ENCODE measurements at places on chromosomes 3 and 15.

DNA sequence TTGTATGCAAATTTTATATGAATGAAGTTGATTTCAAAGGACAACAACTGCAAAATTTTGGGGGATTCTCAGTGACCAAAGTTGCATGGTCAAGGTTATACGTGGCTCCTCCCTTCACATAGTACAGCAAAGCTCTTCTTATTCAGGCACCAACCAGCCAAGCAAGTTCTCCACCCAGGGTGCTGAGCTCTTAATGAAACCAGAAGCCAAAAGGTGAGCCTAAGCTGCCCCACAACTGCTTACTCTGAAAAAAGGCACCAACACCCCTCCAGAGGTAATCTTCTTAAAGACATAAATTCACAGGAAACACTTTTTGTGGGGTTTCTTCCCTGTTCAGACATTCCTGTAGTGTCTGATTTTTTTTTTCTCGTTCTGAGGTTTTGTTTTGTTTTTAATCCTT, 106.1 kb upstream of the GMNC start:
- DNase-seq: no peak

GRCh38 chr3:134768837-134769236, 26.2 kb upstream of the EPHB1 start:
- DNase-seq: no peak

- DNase-seq: no peak
These were observed 99.1 kb downstream of the TUSC7 start for GRCh38 chr3:116808725-116809124.

- peak; percentile 75 for DNase-seq
These were observed 3.8 kb downstream of the TCTA start for GRCh38 chr3:49415931-49416601.

- no peak for DNase-seq
These were observed 142.9 kb downstream of the ATG7 start for GRCh38 chr3:11415099-11415498.

- no peak for DNase-seq
These were observed 39.5 kb downstream of the STARD5 start for GRCh38 chr15:81284256-81285031.

DNA sequence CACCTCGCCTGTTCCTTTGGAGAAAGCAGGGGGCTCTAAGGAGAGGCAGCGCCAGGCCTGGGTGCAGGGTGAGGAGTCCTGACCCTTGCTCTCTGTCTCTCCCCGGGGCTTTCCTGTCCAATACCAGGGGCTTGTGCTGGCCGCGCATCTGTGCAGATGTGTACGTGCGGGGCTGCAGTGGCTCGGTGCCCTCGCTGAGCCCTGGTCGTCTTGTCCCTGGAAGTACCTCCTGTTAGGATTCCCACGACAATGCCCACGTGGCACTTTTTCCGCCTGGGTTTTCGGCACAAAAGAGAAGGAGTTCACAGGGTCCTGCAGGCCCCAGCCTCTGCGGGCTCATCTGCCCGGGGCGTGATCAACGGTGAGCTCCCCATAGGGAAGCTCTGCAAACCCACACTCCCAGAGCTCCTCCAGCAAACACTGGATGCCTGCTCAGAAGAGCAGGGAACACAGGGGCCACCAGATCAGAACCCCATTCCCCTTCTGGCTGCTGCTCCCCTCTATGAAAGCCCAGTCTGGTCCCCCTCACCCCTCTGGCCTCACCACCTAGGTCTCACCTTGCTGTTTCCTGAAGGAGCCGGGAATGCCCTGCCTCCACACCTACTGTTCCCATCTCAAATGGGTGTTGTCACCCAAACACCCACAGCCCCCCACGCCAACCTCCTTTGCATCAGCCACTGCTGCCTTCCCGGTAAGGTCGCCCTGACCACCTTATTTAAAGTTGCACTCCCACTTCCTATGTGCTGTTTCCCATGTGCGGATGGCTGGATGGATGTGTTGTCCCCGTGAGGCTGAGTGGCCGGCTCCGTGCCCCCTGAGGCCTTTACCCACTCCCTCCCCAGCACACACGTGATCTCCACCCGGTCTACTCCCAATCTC, 62.6 kb upstream of the PRR20G start:
- DNase-seq: no peak

DNA sequence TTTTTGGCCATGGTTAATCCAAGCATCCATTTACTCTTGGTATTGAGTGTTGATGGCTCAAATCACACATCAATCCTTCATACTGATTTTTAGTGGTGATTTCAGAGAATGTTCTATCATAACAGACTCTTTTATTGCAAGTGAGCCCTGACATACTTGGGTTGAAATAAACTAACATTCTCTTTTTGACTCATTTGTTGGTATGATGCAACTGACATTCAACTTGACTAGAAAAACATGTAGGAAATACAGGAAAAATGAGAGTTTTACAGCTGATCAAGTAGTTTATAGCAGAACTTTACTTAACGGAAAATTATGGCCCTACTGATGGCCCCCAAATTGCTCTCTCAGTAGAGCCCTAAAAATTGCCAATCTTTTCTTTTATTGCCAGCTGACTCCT, 173.9 kb upstream of the CD96 start:
- DNase-seq: no peak

DNA sequence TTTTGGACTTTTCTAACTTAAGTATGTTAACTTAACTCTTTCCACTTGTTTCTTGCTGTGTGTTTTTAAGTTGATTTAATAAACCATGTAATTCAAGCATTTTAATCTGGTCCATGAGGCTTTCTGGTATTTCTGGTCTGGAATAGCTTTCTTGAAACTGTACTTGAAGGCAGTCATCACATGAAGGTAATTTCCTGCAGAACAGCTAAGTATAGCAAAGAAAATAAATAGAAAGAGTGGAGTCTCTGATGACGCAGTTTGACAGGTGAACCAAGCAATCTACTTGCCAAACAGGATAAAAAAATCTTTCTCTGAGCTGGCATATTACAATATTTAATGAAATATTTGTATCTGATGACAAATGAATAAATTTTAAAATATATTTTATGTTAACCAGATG, 74.9 kb downstream of the BTLA start:
- DNase-seq: no peak

DNA sequence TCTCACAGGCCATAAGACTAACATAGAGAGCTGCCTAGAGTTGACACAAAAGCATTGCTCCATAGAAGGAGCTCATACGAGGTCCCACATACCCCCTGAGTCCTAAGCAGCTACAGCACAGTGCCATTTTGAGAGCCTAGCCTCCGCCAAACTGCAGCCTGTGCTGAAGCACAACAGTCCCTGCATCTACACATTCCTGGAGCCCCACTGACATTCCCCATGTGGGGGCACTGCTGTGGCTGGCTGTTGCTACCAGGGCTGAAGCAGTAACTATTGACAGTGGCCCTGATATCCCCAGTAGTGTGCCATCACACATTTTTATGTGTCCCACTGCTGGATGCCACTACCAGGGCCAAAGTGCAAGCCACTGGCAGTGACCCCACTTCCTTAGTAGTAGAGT, 80.3 kb downstream of the CERS3 start:
- no peak for DNase-seq

- no peak for DNase-seq
These were observed 5.8 kb downstream of the C3orf20 start for GRCh38 chr3:14680716-14681115.

DNA sequence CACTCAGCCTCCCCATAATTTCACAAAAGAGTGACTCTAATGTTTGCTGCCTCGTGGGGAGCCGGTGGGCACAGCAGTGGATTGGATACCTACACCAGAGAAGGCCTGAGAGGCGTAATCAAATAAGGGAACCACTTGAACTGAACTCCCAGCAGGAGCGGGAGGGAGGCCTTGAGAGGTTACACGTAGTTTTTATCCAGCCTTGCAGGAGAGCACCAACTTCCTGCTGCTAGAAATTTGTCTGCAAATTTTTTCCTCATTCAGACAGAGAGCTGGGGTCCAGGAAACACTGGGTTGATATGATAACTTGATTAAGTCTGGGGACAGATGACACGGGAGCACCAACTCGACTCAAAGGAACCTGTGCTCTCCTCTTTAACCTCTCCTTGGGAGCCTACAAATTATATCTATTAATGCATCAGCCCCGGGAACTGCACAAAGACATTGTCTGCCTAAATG, 69.8 kb downstream of the HES1 start:
- DNase-seq: peak; percentile 27

DNA sequence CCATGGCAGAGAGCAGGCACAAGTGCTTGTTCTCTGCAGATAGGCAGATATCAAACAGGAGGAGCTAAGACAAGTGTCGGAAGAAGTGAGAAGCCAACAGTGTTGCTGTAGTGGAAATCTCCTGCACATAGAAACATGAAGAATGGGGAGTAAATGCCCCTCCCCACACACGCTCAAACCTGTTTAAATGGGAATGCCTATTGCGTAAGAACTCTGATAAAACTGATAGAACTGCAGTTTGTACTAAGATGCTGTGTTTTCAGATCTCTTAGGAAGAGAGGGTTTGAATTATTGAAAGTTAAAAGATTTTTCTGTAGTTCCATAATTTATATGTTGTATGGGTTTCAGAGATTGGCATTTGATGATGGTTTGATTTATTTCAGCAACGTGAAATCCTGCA, 19.6 kb downstream of the EIF2AK4 start:
- no peak for DNase-seq

- no peak for DNase-seq
These were observed 28.0 kb downstream of the SENP8 start for GRCh38 chr15:72146221-72146620.

DNA sequence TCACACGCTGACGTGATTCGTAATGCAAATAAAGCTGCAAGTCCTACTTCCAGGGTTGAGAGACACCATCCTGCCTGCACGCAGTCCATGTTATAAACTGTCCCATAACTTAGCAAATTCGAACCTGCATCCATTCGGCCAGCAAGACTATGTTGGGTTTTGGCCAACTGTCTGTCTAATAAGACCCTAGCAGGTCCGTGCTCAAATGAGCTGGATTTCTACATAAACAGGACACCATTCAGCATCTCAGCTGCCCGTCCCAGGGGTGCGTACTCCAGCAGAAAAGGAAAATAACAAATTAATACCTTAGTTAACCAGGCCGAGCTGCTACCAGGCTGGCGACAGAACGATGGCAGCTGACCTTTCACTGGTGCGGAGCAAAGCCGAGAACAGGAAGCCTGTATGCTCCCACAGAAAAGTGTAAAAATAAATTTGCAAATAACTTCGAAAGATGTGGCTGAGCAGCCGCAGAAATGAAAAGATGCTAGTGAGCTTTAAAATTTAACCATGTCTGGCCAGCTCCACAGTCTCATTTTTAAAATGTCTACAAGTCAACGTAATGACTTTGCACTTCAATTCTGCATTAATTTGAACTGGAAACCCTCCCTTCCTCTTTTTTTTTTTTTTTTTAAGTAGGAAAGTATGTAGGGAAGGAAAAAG, 97.1 kb upstream of the SNRPA1 start:
- no peak for DNase-seq

DNA sequence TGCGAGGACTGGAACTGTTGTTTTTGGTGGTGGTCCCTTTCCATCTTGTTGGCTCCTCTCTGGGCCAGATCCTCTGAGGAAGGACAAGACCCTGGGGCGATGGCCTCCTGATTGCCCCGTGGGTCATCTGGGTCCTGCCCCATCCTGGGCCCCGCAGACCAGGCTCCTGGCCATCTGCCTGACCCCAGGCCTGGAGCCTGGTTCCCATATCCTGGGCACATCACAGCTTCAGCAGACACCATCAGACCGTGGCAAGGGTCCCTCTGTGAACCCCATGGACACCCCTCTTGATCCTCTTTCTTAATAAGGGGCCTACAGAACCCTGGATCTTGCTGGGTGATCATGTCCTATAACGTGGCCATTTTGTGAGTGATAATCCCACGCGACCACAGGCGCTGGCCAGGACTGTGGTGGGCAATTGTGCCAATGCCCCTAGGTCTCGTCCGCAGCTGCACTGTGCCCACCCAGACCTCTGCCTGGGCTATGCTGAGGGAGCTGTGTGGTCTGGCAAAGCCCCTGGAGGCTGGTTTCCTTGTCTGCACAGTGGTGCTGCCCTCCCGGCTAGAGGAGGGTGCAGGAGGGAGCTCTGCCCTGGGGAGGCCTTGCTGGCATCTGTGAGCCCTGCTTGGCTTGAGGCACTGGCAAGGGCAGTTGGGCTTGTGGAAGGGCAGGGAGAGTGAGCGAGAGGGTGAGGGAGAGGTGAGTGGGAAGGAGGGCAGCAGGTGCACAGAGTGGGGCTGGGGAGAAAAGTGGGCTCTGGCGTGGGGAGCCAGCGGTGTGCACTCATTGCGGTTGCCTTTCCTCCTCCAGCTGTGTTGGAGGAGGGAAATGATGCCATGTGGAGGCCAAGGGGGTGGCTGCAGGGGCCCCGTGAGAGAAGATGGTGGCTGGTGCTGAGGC, 53.1 kb upstream of the PRR23E start:
- no peak for DNase-seq

DNA sequence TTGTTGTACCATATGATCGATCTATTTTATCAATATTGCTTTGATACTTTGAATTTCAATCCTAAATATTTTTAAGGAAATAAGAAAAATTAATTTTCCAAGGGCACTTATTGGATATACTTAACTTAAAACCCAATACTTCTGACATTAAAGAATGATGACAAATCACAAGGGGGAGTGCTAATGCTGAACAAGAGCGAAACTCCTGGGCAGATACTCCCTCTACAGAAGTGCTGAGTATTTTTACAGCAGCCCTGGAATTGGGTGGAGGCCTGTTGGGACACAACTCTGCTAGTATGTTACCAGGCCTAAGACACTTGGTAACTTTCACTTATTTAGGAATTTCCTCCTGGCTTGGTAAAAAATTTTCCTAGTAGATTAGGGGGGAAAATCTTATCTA, 46.2 kb downstream of the DENND6A start:
- DNase-seq: no peak

DNA sequence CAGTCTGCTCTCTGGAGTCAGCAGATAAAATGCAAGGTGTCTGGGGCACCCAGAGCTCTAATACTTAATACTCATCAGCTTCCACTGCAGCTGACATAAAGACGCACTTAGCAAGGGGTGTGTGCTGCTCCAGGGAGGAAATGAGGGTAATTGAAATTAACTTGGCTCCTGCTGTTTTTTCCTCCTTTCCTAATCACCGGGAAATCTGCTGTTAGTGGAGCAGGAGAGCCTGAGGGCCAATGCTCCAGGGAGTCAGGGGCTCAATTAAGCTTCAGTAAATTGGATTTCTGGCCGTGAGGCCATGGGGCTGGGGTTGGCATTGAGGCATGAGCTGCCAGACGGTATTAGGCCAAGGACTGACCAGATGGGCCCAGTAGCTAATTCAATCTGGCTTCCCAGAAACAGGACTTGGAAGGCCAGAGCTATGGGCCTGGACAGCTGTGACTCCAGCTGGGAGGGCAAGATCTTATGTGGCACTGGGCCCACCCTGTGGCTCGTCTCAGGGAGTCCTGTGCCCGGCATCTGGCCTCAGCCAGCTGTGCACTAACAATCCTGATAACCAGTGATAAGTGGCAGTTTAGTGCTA, 30.7 kb upstream of the CHRNB4 start:
- no peak for DNase-seq

- no peak for DNase-seq
These were observed 267.0 kb upstream of the CHRM5 start for GRCh38 chr15:33701304-33701696.

GRCh38 chr3:171279972-171280371, 180.2 kb downstream of the TNIK start:
- DNase-seq: no peak
